ENCODE measurements at places on chromosomes 1 and 21.

- DNase-seq, result no peak
Measured at GRCh38 chr1:17640393-17640792, 100.9 kb downstream of the ARHGEF10L start.

GRCh38 chr21:42222386-42222785 is 3.4 kb downstream of the ABCG1 start:
- no peak for DNase-seq

DNA sequence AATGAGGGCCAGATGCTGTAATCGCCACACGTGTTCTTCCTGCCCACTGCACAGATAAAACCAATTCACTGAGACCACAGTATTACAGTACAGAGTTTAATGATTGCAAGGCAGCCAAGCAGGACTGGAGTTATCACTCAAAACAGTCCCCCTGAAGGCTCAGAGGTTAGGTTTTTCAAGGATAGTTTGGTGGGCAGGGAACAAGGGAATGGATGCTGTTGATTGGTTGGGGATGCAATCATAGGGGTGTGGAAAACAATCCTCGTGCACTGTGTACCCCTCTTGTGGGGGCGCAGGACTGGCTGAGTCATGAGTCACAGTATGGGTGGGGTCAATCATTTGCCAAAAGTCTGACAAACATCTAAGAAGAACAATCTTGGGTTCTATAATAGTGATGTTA is 12.4 kb upstream of the USP1 start:
- DNase-seq, result no peak

GRCh38 chr1:33002006-33002405 is 34.7 kb downstream of the AK2 start:
- DNase-seq, result no peak

DNA sequence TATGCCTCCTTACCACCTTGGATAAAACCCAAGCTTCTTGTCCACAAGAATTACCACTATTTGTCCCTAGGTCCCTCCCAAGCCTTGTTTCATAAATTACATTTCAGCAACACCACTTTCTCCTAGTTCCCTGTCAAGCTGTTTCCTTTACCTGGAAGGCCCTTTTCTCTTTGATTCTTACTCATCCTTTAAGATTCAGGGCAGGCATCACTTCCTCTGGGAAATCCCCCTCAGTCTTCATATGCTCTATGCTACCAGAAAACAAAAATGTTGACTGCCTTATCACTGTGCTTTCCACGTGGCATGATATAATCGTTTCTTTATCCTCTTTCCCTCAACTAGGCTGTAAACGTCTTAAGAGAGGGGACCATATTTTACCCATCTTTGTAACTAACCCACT is 102.7 kb downstream of the LYST start:
- DNase-seq, result no peak

DNA sequence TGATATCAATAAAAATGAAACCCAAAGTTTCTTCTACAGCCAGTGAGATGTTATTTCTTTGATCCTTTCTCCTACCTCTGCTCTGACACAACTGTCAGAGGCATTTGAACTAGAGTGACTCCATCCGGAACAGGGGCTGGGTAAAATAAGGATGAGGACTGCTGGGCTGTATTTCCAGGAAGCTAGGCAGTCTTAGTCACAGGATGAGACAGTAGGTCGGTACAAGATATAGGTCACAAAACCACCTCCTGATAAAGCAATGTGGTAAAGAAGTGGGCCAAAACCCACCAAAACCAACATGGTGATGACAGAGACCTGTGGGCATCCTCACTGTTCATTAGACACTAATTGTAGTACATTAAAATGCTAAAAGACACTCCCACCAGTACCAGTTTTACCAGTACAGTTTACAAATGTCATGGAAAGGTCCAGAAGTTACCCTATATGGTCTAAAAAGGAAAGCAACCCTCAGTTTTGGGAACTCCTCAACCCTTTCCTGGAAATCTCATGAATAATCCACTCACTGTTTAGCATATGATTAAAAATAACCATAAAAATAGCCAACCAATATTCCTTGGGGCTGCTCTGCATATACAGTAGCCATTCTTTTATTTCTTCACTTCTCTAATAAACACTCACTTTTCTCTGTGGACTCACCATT is 96.7 kb downstream of the GABPA start:
- no peak for DNase-seq

DNA sequence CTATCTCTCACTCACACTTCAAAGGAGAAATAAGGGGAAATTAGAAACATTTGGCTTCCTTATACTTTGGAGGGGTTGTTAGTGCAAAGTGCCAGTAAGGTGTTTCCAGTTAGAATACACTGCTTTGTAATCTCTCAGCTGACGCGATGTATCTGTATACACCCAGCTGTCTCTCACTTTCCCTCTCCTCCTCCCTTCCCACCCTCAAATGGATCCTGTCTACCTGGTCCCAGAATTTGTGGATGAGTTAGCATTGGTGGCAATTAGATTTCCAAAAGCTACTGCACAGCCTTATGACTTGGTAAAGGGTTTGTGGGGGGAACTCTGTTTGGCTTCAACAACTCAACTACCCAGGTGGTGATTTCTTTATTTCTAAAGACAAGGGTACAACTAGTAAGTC is 10.5 kb downstream of the ATP1B1 start:
- no peak for DNase-seq

- no peak for DNase-seq
Measured at GRCh38 chr21:44548922-44549321, 2.4 kb downstream of the KRTAP10-2 start.

GRCh38 chr1:213244664-213245091 is 193.6 kb downstream of the RPS6KC1 start:
- no peak for DNase-seq

DNA sequence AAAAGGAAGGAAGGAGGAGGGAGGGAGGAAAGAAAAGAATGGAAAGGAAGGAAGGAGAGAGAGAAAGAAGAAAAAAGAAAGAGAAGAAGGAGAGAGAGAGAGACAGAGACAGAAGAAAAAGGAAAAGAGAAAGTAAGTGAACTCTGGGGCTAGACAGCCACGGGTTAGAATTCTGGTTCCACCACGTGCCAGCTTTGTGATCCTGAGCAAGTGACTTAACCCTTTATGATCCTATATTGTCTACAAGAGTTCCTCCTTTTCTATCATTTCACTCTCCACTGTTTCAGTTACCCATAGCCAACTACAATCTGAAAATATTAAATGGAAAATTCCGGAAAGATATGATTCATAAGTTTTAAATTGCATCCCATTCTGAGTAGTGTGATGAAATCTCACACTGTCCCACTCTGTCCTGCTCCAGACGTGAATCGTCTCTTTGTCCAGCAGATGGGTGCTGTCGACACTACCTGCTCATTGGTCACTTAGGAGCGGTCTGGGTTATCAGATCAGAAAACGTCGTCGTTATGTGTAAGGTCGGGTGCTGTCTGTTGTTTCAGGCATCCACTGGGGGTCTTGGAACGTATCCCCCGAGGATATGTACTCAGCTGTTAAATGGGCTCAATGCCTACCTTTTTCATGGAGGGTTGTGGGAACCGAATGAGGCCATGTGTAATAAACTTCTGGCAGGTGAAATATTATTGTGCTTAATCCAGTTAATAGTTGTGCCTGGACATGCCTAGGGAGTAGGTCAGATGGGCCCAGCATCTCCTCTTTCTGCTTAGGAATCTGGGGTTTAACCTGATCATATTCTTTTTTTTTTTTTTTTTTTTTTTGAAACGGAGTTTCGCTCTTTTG is 19.1 kb downstream of the TMEM51 start:
- no peak for DNase-seq

GRCh38 chr1:173742203-173742886 is 27.6 kb downstream of the KLHL20 start:
- DNase-seq, result no peak

DNA sequence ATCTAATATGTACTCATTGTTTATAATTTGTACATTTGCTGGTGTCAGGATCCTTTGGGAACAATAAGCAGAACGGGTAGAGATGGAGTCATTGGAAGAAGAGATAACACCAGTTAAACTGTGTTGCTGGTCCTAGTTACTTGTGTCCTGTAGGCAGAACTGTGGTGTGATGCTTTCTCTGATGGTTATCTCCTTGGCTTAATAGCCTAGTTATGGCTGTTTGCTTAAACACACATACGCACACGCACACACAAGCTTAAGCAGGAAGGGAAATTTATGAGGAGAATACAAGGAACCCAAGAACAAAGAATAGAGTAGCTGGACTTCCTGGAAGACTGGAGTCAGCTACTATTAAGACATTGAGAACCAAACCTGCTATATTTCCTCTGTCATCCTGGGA is 5.7 kb upstream of the PKN2 start:
- no peak for DNase-seq

- peak; percentile 51 for DNase-seq
Measured at GRCh38 chr1:33007190-33008050, 29.3 kb downstream of the AK2 start.

DNA sequence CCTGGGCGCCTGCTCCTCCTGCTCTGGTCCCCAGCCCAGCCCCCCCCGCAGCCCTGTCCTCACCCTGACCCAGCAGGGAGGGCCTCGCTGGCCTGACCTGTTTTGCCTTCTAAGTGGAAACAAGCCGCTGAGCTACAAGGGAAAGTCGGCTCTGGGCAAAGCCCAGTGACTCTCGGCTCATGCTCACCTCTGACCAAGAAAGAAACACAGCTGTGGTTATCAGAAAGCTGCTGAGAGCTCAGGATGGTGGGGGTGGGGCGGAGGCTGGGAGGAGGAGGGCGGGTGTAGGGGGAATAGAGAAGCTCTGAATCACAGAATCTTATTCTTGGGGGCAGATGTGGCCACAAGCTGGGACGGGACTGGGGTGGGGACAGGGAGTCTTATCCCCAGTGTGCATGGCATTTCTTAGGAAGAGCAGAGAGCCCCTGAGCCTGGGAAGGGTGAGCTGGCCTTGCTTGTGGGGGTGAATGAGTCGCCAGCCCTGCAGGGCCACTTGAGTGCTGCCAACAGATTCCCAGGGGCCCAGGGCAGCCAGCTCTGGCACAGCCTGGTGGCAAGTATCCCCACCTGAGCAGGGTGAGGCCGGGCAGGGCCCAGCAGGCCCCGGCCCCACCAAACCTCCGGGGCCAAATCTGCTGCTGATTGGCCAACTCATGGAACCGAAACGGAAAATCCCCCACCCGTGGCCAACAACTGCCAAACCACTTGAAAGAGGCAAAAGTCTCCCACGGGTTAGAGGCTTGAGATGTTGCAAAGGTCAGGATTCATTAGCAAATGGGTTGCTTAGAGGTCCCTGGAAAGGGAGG is 120.6 kb downstream of the SPSB1 start:
- peak; percentile 43 for DNase-seq

GRCh38 chr1:166852918-166853317 is 13.6 kb downstream of the POGK start:
- no peak for DNase-seq

DNA sequence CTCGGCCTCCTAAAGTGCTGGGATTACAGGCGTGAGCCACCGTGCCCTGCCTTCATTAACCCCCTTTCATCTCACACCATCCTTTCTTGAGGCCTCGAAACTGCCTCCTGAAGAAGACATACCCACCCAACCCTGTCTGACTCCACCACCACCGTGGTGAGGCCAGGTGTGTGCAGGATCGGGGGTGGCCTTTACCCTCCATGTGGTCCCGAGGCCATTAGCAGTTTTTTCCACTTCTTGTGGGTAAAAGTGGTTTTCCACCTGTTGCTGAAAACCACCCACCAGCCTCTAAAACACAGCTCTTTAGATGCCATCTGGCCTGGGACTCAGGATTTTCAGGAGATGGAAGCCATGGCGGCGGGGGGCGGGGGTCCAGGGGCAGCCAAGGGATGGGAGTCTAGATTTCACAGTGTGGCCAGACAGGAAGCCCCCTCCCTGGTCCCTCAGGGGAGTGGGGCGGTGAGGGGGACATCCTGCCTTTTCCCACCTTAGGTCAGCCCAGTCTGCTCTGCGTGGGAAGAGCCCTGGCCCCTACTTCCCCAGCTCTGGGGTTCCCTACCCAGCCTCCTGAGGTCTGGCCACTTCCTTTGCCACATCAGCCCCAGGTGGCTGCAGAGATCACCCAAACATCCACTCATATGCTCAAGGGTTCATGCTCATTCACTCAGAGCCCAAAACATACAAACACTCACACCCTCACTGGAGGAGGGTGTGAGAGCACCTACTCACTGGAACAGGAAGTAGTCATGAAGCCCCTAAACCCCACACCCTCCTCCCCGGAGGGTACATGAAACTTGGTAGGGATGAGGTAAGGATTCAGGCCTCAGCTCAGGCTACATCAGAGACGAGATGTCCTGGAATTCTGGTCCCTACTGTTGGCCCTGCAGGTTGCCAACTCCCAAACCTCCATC is 2.3 kb downstream of the FGR start:
- DNase-seq, result no peak

DNA sequence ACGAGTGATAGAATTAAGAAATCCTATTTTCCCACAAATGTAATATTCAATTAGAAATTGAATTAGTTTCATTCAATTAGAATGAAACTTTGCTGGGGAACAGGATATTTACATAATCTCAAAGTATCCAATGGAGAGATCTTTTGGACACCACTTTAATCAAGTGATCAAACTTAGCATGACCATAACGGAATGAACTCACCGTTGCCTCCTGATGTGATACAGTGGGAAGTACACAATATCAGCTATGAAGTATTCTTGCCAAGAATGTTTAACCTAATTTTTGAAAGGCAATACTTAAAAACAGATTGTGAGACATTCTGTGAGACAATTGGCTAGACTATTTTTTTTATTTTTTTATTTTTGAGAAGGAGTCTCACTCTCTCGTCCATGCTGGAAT is 16.6 kb downstream of the CDKN2C start:
- DNase-seq, result no peak

DNA sequence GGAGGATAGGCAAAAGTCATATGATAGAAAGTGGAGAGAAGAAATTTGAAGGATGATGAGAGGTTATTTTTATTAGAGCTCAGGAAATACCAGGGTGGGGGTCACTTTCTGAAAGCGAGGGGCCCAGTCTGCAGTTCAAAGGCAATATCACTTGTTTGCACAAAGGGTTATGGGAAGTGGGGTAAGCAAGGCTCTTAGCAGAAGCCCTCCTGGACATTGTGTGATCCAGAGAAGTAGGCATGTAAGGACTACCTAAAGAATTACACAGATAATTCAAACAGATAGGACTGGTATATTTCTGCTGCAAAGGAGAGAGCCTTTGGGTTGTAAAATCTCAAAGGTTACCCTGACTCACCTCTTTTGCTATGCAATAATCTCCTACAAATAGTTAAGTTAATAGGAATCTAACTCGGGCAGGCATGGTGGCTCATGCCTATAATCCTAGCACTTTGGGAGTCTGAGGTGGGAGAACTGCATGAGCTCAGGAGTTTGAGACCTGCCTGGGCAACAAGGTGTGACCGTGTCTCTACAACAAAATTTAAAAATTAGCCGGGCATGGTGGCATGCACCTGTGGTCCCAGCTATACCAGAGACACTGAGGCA is 25.2 kb upstream of the PRRC2C start:
- no peak for DNase-seq

All from mucosa of gallbladder (tissue), 1 donor.